Stimulated activated CD4-positive, alpha-beta T cell treated with anti-CD3 and anti-CD28 coated beads, Interleukin-15, amount 100 ng/mL, for 1 hour (primary cell): ENCODE measurements at places on chromosomes 7 and 10.

DNA sequence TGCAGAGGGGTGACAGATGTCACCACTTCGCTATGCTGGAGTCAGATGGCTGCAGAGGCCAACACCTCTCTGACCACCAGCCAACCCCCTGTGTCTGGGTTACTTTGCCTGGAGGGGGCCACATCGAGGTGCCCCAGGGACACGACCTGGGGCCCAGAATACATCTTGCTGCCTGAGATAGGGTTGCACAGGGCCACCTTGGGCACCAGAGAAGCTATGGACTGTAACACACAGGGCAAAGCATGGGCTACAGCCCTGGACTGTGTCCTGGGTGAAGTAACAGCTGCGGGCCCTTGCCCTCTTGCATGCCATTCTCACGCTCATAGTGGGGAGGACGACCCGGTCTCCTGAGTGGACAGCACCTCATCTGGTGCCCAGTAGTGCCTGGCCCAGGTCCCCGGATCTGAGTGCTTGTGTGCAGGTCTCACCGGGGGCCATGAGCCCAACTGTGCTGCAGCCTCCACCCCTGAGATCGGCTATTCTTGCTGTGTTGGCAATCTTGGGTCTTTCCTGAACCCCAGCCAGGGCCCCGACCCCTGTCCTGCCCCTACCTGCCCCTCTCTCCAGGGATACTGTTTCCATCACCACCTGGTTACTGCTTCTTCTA lies 115.2 kb upstream of the GDF10 start:
- no peak for DNase-seq

DNA sequence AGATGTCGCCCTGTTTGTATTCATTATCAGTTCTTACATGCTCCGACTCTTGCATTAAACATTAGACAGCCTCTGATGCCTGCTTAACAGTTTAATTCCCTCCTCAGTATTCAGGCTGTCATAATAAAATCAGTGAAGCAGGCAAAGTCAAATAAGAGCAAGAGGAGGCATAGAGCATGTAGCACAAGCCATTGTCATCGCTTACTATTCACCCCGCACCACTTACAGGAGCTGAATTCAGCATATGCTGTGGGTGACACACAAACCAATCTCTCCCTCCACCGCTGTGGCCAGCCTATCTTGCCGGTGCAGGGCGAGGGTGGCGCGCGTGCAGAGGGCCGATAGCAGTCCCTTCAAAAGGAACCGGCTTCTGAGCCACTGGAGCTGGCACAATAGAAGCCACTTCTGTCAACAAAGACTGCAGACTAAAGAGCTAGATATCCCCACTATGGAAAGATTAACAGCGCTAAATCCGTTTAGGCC lies 433.2 kb upstream of the MGMT start:
- no peak for DNase-seq

- no peak for DNase-seq
These were observed 644.4 kb upstream of the IGFBP3 start for GRCh38 chr7:46565253-46566096.

GRCh38 chr10:77332256-77332655 lies 305.4 kb downstream of the KCNMA1 start:
- DNase-seq, result no peak

DNA sequence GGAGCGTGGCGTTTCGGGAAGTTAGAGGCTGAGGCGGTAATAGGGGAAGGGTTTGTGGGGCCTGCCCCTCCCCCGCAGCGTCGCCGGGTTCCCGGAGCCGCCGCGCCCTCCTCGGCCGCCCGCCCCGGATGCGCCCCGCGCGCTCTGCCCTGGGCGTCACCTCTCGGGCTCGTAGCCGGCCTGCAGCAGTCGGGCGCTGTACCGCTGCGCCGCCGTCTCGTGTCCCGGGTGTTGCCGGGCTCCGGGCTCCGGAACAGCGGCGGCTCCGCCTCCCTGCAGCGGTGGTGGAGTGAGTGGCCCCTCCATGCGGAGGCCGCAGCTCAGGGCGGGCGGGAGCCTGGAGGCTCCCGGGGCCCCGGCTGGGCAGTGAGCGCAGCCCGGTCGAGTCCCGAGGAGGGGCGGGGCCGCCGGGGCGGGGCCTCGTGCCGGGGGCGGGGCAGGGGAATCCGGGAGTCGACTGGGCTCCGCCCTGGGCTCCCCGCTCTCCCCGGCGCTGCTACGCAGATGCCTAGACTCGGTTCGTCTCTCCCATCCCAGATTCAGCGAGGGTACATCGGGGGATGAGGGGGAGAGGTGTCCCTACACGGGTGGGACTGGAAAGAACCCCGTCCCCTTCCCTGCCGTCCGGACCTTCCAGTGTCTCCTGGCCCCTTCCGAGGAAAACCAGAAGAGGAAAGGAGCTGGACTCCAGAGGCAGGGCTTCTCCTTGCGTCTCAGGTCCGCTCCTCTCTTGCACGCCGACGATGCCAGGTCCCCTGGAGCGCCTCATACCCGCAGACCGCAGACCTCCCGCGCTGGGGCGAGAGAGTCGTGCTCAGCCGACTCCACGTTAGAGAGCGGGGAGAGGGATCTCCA lies at the start of gene IMPDH1:
TSS of gene IMPDH1 (minus strand) at position 387 of the 855 bp plus-strand sequence. CDS start at position 306, 81 bp downstream.
- DNase-seq, result peak; percentile 76
